ENCODE measurements at places on chromosomes 5 and 9. TPM values are rescaled to one million over a fixed set of nuclear protein-coding genes. Genes with fewer than 3 reads are reported as not detected.

DNA sequence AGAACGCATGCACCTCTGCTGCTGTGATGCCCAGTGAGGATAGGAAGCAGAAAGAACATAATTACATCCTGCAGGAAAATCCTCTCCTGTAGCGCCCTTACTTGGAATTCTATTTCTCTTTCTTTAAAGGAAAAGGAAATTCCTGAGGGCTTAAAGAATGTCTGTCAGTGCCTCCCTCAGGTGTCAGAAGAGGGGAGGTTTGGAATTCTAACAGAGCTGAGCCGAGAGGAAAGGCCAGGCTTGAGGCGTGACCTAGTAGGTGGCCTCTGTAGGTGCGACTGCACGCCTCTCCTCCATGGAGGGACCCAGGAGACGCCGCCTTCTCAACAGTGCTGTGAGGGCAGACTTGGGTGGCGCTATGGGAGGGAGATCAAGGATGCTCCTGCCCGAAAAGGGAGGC, 55.9 kb upstream of the ERCC6L2 start:
- peak; percentile 60 for DNase-seq

- no peak for DNase-seq
These were observed 22.0 kb downstream of the OR2S2 start for GRCh38 chr9:35935755-35936509.

DNA sequence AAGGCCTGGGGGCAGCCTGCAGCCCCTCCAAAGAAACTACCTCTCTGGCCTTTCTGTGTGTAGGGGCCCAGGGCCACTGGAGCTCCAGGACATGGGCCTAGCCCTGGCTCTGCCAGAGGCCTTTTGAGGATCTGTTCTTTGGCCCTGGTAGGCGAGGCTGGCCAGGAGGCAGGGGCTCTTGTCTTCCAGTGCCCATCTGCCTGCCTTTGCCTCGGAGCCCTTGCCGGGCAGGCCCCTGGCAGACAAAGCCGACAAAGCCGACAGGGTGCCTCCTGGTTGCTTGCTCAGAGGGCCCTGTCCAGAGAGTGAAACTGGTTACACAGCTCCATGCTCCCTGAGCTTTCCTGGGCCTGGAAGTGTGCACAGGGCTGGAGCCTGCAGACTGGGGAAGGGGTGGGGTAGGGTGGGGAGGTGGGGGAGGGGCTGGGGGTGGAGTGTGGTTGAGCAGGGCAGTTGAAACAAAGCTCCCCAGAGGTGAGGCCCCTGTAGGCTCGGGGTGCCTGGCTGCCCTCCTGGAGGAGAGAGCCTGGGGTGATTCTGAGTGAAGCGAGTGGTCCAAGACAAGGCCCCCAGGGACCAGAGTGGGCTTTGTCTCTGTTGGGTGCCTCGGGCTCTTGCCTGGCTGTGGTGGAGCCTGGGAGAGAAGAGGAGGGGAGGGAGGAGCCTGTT, 29.3 kb downstream of the PTPA start:
- DNase-seq, result peak; percentile 80

GRCh38 chr9:101796044-101796443, 57.6 kb upstream of the GRIN3A start:
- DNase-seq, result no peak

DNA sequence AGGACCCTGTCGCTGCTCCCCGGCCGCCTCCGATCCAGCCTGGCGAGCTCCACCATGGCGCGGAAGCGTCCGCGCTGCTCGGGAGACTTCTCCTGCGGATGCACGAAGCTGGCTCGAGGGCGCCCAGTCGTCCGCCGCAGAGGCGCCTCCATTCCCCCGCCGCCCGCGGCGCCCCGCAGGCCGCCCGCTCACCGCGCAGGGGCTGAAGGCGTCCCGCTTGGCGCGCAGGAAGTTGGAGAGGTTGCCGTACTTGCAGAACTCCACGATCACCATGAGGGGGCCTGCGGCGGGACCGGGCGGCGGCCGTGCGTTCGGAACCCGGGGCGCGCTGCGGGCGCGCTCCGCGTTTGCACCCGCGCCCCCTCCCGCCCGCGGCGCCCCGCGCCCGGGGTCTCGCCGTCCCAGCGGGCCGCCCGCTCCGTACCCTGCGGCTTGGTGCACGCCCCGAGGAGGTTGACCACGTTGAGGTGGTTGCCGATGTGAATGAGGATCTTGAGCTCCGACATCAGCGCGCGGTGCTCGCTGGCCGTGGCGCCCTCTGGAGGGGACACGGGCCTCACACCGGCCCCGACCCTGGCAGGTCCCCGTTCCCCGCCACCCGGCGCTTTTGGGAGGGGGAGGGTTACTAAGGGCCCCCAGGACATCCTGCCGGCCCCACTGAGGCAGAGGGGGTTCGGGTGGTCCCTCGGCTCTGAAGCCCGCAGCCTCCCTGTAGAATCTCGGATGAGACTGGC, 27.7 kb upstream of the SCGB3A1 start:
- DNase-seq, result peak; percentile 98

DNA sequence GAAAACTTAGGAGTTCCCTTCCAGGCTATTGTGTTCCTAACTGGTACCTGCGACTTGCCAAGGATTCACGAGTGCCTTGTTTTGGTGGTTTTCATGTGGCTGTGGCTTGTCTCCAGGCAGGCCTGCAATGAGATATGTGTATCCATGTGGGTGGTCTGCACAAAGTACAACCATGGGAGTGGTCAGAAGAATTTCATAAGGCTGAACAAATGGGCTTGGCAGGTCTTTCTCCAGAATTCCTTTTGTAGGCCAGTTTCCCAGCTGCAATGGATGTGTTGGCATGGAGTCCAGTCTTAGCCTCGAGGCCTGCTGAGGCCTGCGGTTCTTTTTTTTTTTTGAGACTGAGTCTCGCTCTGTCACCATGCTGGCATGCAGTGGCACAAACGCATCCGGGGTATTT, 28.8 kb upstream of the MELK start:
- no peak for DNase-seq

- DNase-seq, result peak; percentile 49
These were observed 1.3 kb upstream of the DMRT3 start for GRCh38 chr9:974996-975739.

DNA sequence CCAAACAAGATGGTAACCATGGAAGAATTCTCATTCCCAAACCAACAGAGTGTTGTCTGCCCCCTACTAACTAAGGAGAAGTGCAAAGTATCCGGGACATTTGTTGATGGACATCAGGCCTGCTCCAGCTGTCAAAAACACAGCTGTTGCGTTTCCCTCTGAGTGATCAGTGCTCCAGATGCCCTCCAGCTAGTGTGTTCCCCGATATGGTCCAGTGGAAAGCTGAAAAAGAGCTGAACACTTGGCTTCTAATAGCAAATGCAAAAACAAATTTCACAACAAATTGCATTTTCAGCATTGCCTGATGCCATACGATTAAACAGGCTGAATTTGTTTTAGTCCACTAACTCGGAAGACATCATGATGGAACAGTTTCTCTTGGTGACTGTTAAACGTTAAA, 1398.7 kb downstream of the PTPRD start:
- DNase-seq, result no peak

DNA sequence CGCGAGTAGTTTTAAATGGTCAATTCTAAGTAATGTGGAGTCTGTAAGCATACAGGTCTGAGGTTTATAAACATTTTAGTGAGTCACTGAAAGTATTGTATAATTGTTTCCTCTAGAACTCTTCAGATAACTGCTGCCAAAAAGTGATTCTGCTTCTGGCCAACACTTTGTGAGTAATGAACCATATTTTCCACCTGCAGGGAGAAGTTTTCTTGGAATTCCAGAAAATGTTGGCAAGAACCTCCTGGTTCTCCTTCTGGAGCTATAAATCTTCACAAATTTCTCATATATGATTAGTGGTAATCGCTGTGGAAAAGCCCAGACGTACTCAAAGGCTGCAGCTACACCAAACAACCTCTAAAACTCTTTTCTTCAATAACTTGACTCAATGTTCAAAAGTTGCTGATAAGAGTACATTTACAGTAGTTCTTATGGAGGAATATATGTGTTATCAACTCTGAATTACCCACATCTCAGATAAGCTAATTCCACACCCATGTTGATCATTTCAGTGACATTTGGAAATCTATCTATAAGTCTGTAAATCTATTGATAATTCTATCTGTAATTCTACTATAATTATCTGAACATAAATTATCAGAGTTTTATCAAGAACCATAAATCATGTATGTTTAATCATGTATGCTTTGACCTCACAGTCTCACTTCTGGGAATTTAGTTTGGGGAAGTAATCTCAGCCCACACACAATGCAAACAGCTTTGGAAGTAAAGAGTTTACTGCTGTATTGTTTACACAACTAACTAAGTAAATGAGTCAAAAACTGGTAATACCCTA, 74.1 kb downstream of the FNBP1 start:
- DNase-seq, result no peak

DNA sequence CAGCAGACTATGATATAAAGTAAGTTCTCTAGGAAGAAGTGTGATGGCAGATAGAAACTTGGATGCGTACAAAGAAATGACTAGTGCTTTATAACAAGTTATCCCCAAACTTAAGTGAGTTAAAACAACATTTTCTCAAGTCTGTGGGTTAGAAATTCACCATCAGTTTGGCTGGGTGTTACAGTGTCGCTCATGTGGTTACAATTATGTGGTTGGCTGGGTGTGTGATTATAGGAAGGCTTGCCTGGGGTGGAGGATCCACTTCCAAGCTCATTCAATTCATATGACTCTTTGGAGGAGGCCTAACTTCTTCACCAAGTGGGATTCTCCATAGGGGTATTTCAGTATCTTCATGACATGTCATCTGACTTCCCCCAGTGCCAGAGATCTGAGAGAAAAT, 10.3 kb upstream of the C9orf40 start:
- DNase-seq, result no peak

Gene SPTAN1
- 124 TPM for total RNA-seq

Gene TMEM252
- not detected for total RNA-seq

Gene QRFP
- not detected for total RNA-seq

Data from H7 (cell line).